ENCODE measurements at places on chromosomes 1 and 21.

- DNase-seq: peak; percentile 16
Measured at GRCh38 chr1:51535006-51535592, 16.0 kb upstream of the EPS15 start.

- no peak for DNase-seq
Measured at GRCh38 chr1:85815906-85816305, 107.7 kb upstream of the ZNHIT6 start.

GRCh38 chr1:173423291-173423690 is 53.8 kb upstream of the PRDX6 start:
- peak; percentile 16 for DNase-seq

- no peak for DNase-seq
Measured at GRCh38 chr1:160149716-160150115, 1.7 kb upstream of the ATP1A4 start.

- DNase-seq: no peak
Measured at GRCh38 chr1:50454911-50455310, 31.7 kb upstream of the DMRTA2 start.

- no peak for DNase-seq
Measured at GRCh38 chr1:222829868-222830267, 15.0 kb downstream of the DISP1 start.

DNA sequence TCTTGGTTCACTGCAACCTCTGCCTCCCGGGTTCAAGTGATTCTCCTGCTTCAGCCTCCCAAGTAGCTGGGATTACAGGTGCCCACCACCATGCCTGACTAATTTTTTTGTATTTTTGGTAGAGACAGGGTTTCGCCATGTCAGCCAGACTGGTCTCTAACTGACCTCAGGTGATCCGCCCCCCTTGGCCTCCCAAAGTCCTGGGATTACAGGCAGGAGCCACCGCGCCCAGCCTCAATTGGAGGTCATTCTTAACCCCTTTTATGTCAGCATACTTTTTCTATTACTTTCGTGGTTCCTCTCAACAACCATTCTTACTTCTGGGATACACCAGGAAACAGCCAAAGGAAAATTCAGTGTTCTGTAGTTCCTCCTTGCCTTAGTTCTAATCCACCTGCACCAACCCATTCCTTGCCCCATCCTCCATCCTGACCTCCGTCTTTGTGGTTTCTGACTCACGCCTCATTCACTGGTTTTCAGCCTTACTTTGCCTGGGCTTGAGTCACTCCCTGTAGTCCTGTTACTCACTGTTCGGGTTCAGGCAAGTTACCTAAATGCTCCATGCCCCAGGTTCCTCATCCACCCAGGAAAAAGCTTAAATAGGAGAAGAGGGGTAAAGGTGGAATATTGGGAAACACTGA is 12.9 kb upstream of the BCL10 start:
- no peak for DNase-seq

DNA sequence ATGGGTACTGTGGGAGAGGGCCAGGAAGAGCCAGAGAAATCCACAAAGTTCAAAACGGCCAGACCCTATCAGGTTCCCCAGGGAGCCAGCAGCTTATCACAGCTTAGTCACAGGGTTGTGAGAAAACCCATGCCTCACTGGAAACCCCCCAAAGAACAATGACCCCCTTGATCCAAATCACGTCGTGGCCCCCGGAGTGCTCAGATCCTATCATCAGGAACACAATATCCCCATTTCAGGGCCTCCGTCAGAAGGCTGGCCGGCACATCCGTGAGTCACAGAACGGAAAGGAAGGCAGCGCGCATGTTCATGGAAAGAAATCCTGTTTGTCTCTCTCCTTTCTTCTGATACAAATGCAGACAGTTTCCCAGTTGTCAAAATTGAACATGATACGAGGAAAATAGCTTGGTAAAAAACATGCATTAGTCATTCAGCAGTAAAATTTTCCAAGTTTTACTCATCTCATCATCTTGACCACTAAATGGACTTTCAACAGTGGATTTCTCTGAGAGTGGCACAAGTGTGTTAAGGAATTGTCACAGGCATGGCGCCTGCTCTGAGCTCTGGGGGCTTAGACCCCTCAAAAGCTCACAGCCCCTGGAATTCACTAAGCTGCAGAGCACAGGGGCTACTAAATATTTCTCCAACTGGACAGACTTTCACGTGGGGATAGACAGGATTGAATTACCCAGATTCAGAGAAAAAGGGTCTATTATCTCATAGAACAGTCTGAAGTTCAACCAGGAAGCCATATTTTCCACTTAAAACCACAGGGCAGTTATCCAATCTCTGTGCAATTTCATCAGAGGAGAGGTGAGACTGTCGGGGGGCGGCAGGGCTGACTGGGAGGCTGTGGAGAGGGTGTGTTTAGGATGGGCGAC is 124.8 kb downstream of the RIPK4 start:
- DNase-seq: no peak

GRCh38 chr1:155001425-155001674 is 1.3 kb upstream of the ZBTB7B start:
- no peak for DNase-seq

DNA sequence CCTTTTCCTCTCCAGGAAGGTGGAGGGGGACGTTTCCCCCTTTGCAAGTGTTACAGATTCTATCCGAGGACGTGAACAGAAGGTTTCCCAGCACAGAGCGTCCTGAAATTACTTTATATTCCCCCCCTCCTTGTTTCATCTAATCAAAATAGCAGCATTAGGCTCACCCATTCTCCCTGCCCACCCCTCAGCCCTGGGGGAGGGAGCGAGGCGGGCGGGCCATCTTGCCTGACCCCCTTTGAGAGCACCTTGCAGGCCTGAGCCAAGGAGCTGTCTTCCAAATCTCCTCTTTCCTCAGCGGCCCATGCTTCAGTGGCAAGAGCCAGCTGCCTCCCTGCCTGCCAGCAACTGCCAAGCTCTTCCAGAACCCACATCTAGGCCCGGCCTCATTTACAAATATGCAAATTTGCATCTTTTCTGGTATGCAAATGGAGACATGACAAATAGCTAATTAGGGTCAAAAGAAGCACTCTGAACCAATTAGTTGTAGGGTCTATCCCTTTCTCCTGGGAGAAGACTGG is 69.1 kb upstream of the POU3F1 start:
- DNase-seq: no peak

GRCh38 chr1:212247179-212247721 is 38.0 kb upstream of the PPP2R5A start:
- no peak for DNase-seq

DNA sequence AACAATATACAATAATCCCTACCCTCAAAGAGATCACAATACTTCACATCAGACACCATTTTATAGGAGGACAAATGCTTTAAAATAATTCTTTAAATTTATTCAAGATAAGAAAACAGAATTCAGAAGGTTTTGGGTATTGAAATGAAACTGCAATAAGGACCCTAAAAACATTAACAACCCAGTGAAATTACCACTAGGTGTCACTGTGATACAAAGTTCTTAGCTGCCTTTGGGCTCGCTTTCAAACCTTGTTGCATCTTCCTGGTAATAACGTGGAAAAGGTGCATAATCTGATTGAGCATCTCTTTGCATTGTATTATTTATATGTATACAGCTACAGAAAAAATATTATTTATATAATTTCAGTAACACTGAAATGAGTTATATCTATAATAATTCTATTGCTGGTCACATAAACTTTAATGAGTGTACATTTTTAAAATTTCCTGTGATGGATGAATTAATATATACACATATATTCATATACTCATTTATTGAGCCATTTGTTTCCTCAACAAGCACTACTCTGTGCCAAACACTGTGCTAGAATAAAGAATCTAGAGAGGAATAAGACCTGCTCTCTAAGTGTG is 185.2 kb downstream of the FAF1 start:
- DNase-seq: peak; percentile 29

DNA sequence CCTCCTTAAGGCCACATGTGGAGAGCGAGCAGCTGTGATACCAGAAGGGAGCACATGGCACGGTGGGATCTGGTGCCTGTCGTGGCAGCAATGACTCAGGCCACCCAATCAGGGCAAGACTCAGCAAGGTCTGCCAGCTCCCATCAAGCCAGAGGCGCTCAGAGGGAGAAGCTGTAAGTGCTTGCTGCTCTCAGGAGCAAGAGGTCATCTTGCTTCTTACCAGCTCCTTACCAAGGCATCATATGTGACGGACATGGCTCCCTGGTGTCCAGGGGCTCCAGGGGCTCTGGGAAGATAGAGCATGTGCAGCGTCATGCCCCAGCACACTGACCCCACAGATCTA is 72.9 kb downstream of the ITPKB start:
- no peak for DNase-seq

DNA sequence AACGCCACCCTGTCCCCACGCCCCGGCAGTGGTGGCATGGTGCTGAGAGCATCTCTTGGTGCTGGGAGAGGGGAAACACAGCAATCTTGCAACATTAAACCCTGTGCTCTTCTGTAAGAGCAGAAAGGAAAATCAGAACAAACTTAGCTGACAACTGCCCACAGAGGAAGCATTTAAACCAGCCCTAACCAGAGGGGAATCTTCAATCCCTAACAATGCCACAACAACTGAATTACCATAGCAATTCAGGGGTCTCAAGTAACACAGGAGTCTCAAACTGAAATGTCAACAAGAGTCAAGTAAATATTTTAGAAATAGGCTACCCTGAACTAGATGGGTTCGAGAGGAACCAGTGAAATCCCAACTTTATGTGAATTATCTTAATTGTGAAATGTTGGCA is 1983.6 kb downstream of the NCAM2 start:
- no peak for DNase-seq

GRCh38 chr1:198798923-198799386 is 160.1 kb downstream of the PTPRC start:
- DNase-seq: no peak

- no peak for DNase-seq
Measured at GRCh38 chr1:222331340-222331739, 216.6 kb downstream of the HHIPL2 start.

GRCh38 chr1:216181590-216181989 is 241.7 kb downstream of the USH2A start:
- no peak for DNase-seq

- peak; percentile 70 for DNase-seq
Measured at GRCh38 chr1:43414634-43415223, 25.0 kb downstream of the SZT2 start.

DNA sequence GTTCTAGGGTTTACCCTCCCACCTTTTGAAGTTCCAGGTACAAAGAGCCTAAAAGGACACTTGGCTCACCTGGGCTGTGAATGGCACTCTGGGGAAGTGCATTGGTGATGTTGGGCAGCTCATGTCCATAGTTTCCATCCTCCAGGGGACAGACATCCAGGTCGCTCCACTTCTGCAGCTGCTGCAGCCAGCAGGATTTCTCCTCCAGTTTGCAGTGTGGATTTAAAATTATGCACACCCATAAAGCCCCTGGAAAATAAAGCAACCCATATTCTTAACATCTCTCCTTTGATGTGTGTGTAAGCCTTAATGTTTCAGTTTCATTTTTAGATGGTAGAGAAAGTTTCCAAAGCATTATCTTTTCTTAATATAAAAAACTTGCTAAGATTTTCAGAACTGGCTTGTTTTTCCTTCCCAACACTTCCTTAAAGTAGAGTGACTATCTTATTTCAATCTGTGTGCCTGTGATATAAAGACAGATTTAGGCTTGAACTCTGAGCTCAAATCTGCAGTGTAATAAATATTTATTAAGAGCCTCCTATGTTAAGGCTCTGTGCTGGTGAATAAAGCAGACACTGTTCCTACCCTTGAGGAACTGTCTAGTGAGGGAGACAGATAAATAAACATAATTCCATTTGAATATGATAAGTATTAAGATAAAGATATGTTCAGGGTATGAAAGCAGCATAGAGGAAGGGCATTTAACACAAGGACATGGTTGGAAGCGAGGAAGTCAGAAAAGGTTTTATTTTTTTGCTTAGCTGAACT is 39.1 kb downstream of the UROD start:
- no peak for DNase-seq

- DNase-seq: no peak
Measured at GRCh38 chr1:155909894-155910293, 1.3 kb downstream of the RIT1 start.

DNA sequence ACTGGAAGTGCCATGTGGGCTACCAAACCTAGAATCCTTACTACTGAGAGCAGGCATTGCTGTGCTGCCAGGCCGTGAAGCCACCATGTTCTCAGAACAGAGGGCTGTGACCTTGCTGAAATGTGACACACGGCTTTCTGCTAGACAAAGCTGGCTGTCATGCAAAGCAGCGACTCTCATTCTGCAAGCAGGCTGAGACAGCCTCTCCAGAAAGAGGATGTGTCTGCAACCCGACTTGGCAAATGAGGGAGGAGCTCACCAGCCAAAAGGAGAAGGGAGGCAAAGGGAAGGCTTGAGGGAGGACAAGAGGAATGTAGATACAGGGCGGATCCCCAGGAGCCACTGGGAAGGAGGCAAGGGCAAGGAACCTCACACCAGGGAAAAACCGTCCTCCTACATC is 85.7 kb upstream of the KRTAP19-8 start:
- DNase-seq: no peak

- no peak for DNase-seq
Measured at GRCh38 chr1:7960165-7960564, 1.3 kb upstream of the PARK7 start.

DNA sequence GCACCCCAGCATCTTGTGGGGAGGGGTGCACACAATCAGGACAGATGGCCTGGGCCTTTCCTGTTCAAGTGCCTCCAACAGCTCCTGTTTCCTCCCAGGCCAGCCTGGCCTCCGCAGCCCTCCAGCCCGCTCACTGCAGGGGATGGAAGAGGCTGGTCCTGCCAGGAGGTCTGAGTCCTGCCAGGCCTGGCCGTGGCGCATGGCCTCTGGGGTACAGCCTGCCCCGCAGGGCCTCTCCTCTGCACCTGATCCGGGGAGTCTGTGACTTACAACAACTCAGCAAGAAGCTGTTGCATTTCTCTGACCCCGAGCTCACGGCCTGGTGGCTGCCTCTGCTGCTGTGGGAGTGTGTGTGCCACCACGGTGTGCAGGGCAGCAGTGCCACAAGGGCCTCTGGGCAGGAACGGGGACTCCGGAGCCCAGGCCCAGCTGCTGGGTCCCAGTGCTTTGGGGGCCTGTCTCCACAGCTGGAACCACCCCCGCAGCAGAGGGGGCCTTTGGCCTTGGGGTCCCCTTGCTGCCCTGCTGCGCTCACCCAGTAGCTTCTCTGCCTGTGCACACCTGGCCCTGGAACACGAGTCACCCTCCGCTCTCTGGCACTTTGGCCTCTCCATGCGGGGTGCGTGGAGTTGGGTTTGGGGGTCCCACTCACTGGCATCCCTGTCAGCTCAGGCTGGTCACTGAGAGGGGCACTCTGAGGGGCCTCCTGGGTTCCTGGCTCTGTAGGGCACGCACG is 17.4 kb upstream of the LRRC3 start:
- no peak for DNase-seq

GRCh38 chr1:24955161-24955560 is 25.1 kb upstream of the RUNX3 start:
- peak; percentile 35 for DNase-seq

- no peak for DNase-seq
Measured at GRCh38 chr1:66788231-66788939, 12.7 kb downstream of the INSL5 start.
